ENCODE measurements at places on chromosomes 4 and X.

DNA sequence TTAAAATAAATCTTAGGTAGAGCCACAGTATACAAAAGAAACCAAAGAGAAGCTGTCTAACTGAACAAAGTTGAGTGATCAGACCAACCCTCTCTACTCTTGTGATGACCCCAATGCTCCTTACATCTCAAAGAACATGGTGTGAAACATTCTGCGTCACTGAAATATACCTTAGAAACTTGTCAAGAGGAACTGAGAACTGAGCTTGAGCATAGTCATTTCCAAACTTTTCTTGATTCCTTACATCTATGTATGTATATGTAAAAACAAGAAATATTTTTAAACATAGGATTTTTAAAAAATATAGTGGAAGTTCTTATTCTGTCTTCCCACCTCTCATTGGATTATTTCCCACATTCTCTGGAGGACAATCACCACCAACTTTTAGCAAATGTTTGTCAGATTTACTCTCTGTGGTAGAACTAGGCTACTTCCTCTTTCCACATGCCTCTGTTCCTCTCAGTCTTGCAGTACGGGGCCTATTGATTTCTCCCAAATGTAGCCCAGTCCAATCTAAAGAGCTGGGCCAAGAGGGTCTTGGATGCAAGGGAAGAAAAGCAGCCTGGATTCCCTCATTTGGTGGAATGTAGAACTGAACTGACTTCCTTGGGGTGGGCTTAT is 98.2 kb upstream of the HHIP start:
- no peak for DNase-seq

DNA sequence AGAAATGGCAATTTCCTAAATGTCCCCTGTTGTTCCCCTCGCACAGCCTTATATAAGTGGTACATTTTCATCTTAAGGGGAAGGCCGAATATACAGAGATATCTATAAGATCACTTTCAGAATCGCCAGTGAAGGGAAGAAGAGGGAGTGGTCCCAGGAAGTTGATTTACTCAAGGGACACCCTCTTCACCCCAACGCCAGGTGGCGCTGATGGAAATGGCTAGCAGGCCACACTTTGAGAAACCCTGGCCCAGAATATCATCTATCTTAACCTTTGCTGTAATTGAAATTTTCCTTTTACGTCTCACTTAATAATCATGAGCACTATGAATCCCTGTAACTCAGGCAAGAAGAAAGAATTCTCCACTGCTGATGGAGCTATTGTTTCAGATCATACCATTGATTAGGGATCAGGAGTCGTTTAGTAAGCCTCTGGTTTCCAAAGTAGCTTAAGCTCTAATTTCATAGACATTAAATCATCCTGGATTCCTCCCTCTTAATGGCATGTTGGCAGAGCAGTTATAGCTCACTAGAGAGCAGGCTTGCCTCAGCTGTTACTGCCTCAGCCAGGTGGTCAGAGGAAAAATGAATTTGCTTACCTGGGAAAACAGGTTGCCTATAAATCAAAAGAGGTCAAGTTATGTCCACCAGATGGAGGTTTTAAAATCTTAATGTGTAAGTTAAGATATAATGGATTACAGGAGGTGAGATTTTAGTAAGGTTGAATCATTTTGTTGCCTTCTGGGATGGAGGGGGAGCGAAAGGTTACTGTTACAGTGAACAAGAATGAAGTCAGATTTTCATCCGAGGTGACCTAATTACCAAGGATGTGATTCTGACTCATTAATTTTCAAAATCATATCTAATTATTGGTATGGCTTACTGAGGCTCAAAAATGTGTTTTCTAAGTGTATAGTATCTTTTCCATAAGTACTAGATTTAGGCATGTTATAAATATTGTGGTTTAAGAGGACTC is 941.2 kb upstream of the TENM3 start:
- DNase-seq, result peak; percentile 73

- DNase-seq, result no peak
Measured at GRCh38 chr4:95371476-95372224, 177.1 kb downstream of the UNC5C start.

DNA sequence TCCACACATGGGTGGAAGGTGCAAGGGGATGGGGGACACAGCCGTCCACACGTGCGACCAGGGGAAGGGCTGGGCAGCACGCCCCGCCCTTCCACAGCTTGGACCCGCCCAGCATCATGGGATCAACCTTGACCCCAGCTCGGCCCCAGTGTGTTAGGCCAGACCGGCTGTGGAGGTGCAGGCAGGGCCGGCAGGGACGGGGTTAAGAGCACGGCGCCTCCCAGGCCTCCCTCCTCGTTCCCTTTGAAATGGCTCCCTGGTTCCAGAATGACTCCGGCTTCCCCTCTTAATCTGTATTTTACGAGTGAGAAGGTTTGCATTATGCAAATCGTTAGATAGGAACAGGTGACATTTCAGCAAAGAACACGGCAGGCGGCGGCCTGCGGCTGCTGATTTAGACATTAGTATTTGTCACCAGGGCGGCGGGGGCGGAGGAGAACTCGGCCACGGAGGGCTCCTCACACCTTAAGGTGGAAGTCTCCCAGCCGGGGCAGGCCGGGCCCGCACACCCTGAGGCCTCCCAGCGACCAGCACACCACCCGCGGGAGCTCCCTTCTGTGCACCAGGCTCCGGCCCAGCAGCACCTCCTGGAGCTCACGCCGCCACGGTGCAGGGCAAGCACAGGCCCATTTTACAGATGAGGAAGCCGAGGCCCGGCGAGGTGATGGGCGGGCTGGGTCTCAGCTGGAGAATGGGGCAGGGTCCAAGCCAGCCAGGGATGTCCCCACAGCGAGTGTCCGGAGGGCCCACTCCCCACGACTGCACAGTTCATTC is 116.1 kb downstream of the FAM53A start:
- no peak for DNase-seq

DNA sequence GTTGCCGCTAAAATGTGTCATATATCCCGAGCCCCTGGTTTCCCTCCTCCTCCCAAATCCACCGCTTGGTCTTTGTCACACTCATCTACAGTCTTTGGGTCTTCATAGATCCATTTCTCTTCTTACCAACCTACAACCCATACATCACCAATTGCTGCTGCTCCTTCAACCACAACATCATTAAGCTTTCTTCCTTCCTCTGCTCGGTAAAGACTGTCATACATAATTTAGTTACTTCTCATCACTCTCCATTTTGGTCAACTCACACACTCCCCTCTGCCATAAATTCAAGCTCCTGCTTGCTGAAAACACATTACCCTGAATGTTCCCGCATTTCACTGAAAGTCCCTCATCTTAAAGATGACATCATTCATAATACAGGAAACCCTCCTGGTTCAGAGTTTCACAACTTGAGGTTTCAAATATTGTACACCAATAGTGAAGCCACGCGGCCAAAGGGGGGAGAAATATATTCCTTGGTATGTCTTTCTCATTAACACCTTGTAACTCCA is 1.7 kb upstream of the DCTD start:
- peak; percentile 74 for DNase-seq

DNA sequence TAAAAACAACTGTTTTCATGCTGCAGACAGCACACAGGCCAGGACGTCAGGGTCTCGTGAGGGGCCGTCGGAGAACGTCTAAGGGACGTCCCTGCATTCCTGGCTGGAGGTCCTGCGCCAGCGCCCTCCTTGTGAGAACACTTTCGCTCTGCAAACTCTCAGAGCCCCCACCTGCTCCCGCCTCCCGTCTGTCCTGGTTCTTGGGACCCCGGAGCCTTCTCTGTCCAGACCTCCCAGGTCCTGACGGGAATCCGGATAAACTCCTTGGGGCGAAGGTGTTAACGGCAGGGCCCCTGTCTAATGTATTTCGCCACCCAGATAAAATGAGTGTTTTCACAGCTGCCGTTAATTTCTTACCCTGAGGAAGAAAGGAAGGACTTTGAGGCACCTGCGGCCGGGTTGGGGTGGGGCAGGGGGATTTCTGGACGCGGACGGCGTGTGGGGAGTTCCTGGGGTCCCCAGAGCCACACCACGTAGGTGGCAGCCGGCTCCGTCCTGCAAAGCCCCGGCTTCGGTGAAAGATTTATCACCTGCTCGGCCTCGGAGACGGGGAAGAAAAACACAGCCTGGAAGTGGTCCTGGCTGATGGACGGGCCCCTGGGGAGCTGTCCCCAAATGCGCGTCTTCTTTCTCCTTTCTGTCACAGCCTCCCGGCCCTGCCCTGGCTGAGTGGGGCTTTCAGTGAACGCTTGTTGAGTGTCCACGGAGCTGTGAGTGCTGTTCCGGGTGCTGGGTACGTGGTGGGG is 35.1 kb upstream of the PPP2R3B start:
- no peak for DNase-seq

- DNase-seq, result no peak
Measured at GRCh38 chrX:148185631-148186030, 204.5 kb downstream of the FMR1NB start.

DNA sequence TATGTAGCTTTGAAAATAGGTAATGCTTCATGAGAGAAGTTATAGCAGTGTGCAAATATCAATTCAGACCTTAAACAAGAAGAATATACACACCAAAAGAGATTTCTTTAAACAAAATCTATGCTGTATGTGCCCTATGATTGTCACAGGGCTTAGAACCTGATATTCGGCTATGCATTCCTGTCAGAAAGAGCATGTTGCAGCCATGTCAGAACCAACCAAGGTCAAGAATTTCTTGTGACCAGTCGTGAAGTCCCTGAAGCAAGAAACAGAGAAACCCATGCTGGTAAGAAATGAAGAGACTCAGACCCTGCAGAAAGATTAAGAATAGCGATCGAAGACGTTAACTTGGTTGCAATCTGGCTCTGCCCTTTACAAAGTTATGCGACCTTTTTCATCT is 210.3 kb upstream of the SPIN4 start:
- DNase-seq, result peak; percentile 6

- no peak for DNase-seq
Measured at GRCh38 chrX:50978920-50979682, 68.6 kb downstream of the BMP15 start.

DNA sequence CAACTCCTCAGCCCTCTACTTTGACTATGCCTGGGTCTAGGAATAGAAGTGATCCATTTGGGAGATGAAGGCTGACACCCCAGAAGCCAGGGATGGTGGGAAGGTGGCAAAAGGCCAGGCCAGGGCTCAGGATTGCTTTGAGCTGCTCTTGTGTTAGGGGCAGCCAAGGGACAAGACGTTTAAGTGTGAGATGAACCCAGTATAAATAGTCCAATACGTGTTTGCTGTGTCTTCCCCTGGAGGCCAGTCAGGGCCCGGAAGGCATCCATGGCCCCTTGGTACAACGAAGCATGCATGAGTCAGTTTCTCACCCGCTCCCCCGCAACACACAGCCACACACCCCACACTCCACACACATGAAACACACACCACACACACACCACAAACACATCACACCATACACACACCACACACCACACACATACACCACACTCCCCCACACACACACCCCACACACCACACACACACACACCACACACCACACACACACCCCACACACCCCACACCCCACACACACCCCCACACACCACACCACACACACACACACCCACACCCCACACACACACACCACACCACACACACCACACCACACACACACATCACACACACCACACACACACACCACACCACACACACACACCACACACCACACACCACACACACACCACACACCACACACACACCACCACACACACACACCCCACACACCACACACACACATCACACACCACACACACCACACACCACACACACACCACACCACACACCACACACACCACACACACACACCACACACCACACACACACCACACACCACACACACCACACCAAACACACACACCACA is 5.1 kb downstream of the STARD8 start:
- DNase-seq, result no peak

DNA sequence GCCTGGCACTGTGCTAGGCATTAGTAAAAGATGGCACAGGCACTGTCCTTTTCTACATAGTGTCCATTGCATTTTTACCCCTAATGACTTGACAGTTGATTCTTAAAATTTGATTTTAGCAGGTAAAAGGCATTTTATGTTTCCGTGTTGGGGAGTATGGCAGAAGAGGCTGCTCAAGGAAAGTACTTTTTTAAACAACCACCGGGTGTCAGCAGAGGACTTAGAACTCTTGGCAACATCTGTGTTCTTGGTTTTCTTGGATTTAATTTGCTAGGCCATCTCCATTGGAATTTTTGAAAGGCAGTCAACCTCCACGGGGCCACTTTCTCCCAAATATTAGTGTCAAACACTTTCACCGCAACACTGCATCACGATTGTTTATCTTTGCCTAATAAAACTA is 102.9 kb downstream of the TSPAN7 start:
- DNase-seq, result peak; percentile 30

DNA sequence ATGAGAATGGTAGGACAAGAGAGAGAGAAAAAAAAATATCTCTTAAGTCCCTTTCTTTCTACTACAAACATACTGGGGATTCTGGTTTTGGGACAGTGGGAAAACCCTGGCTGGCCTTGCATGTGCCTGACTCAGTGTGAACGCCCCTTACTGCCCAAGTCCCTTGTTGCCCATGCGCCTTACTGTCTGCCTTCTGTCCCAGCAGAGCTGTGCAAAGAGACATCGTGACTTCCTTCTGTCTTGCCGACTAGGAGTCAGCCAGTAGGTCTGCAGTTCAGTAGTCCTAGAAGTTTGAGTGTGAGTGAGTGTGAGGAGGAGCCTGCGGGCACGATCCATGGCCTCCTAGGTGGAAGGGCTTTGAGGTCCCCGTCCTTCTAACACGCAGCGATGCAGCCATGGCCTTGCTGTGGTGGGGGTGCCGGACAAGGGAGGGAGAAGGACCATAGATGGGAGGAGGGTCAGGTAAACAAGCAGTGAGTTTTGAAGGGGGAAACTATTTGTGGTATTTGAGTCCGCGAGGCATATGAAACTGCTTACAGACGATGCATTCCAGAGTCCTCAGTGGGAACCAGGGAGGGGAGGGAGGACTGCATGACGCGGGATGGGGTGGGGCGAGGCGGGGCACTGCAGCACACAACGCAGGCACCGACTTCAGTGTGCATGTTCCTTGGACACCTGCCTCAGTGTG is at the start of gene XAGE2:
XAGE2 (plus strand) TSS at position 654 of the 688 bp plus-strand sequence. CDS start 994 bp downstream, outside the sequence.
- DNase-seq, result no peak

GRCh38 chrX:45765281-45765680 is 564.6 kb upstream of the DIPK2B start:
- DNase-seq, result no peak

DNA sequence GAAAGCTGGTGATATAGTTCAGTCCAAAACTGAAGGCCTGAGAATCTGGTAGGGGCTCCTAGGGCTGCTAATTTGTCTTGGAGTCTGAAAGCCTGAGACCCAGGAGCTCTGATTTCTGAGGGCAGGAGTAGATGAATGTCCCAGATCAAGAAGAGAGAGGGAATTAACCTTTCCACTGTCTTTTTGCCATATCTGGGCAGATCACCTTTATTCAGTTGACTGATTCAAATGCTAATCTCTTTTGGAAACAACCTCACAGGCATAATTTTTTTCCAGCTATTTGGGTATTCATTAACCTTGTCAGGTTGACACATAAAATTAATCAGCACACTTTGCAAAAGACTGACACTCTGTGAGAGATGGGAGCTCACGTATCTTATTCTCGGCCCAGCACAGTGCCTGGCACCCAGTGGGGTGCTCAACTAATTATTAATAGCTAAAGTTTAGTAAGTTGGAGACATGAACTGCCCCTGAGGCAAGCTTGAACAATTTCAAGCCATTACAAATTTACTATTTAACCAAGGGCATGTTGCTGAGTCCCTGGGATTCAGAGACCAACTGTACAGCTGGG is 114.3 kb downstream of the CPEB2 start:
- no peak for DNase-seq

- no peak for DNase-seq
Measured at GRCh38 chr4:37966044-37966443, 5.8 kb downstream of the PTTG2 start.
